ENCODE measurements at places on chromosomes 1 and 21. TPM values are rescaled to one million over a fixed set of nuclear protein-coding genes. Genes with fewer than 3 reads are reported as not detected.

DNA sequence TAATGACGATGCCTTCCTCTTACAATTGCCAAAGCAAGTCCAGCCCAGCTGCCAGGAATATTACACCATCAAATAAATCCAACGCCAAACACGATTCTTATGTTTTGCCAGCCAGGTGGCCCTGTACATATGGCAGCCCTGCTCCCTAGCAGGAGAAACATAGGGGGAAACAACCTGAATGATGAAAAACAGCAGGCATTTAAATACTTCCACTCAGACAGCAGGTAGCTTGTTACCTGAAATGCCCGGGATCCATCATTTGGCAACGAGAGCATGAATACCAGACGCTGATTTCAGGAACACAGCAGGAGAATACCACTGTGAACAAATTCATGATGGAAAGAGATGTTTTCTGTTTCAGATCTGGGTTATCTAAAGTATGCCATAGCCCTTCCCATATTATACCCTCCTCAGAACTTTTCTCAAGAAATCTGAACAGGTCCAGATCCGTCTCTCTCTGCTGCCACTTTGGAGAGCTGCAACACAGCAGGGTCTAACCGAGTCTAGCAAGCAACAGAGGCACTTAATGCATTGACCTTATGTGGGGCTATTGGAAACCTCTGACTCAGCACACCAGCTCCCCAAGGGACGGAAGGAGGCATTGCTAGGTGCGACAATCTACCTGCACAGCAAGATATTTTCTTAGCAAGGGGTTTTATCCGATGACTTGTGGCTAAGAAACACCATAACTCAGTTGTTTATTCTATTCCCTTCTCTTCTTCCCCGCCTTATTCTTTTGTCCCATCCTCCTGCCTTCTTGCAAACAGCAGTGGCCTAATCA is 166.3 kb downstream of the BARHL2 start:
- no peak for DNase-seq

Gene COL16A1
- 5.2 TPM for total RNA-seq

GRCh38 chr1:200038981-200039848 is 11.7 kb downstream of the NR5A2 start:
- DNase-seq, result no peak

Gene FCRL4
- not detected for total RNA-seq

- DNase-seq, result no peak
These were observed 230.5 kb upstream of the ZRANB2 start for GRCh38 chr1:71311376-71311775.

Gene OR14K1
- total RNA-seq, result not detected

DNA sequence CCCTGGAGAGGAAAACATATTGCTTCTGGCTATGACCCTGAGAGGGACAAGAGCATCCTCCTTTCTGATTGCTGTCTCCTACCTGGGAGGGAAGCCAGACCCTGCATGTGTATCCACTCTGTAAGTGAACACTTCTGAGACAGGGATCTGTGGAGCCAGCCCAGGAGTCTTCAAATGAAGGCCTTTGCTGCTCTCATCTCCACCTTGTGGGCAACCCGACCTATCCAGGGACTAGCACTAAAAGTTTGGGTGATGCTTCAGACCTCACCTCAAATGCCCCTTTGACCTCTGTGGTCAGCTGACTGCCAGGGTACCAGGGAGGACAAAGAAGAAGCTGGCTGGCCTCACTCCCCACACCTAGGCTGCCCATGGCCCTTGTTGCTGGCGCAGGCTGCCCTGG is 64.7 kb downstream of the KCND3 start:
- no peak for DNase-seq

All from epithelial cell of proximal tubule (primary cell).